ENCODE measurements at places on chromosomes 3 and 15. TPM values are rescaled to one million over a fixed set of nuclear protein-coding genes. Genes with fewer than 3 reads are reported as not detected.

Gene SNTN
- total RNA-seq = not detected

Gene LRRN1
- 0.28 TPM for total RNA-seq

DNA sequence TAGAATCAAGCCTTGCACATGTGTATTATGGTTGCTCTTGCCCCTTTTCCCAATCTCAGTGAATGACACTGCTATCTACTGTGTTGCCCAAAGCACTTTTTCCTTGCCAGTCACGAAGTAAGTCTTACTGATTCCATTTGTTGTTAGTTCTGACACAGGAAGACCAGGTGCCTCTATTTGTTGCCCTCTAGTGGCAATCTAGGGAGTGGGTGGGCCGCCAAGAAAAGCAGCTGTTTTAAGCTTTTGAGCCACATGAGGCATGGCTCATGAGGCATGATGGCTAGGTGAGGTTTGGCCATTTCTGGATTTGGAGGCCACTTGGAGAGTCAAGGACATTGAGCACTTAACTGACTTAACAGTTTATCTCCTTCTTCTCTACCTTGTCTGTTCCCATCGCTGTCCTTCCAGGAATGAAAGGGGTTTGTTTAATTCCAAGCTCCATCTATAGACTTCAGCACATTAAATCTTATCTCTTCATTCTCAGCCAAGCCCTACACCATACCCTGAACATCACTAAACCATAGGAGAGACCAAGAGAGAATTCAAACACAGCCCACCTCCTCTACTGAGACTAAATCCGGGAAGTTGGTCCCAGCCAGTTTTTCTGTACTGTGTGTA is 103.1 kb downstream of the HCN4 start:
- DNase-seq = no peak

DNA sequence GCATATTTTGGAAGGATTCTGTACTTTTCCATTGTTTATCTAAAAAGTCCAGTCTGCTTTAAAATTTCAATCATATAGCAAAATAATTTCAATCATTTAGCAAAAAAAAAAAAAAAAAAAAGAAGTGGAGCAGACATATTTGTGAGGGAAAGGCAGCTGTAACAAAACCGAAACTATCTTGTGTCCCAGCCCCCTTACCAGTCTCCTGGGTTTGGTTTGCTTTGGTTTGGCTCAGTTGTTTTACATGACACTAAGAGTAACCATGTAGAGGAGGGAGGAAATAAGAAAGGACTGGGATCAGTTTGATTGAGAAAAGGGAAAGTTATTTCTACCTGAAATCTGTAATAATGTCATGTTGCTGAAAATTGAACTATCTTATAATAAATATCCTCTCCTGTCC is 158.8 kb upstream of the GADL1 start:
- no peak for DNase-seq

DNA sequence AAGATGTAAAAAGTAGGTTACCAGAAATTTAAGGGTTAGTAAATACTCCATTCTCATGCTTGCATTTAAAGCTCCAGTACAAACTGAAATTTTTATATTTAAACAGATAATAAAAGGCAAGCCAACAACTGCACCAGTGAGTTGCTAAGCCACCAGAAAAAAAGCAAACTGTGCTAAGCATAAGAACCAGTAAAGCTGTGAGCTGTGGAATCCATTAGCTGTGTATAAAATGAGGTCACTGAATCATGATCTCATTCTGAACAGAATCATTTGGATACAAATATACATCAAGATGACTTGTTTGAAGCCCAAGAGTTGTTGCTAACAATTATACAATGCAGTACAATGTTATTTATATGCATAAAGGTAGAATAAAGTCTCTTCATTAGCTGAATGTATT is 1312.2 kb downstream of the SI start:
- DNase-seq = no peak
